ENCODE measurements at places on chromosomes 1 and 21.

- DNase-seq = no peak
Observed at GRCh38 chr1:167795810-167796740, 74.3 kb downstream of the MPZL1 start.

GRCh38 chr1:17440074-17440826 is 773 bp upstream of the RCC2 start:
- DNase-seq = no peak

- DNase-seq = no peak
Observed at GRCh38 chr1:160108888-160109662, 6.5 kb upstream of the ATP1A2 start.

- no peak for DNase-seq
Observed at GRCh38 chr1:182304218-182304617, 87.4 kb downstream of the GLUL start.

GRCh38 chr1:188122646-188123045 is 1293.9 kb downstream of the PLA2G4A start:
- no peak for DNase-seq

- no peak for DNase-seq
Observed at GRCh38 chr1:50471967-50472366, 48.7 kb upstream of the DMRTA2 start.

GRCh38 chr1:76121850-76122249 is 47.3 kb downstream of the ST6GALNAC3 start:
- no peak for DNase-seq

- DNase-seq = no peak
Observed at GRCh38 chr1:164675342-164675904, 116.4 kb downstream of the PBX1 start.

DNA sequence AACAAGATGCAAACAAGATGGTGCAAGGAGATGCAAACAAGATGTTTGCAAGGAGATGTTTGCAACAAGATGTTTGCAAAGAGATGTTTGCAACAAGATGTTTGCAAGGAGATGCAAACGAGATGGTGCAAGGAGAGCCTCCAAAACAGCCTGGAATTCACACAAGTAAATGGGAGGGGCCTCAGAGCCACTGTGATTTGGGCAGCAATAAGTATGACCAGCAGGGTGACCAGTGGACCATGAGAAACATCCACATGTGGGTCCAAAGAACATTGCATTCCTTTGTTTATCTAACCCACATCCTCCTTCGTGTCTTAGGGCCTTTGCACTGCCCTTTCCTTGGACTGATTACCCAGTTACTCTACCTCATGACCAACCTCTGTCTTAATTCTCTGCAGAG is 162.9 kb downstream of the PLPP3 start:
- no peak for DNase-seq

GRCh38 chr1:59012378-59012777 is 228.5 kb upstream of the JUN start:
- DNase-seq = no peak
